ENCODE measurements at places on chromosomes 5 and 9.
A peak's percentile ranks its signal among the peaks of the same experiment; 100 is the strongest.

DNA sequence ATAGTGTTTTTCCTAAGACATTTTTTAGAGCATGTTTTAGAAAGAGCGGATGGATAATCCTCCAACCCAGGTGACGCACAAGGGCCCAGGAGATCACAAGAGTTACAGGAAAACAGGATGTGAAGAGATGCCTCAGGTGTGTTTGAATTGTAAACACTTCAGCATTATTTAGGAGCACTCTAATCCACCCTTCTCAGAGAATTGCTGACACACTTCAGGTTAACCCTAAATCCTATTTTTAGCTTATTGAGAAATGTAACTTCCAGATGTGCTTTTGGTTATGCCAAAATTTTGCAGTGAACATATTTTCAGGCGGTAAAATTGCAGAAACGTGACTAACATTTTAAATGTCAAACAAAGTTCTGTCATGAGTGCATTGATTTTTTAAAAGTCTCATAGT lies 755.4 kb upstream of the CTNND2 start:
- no peak for DNase-seq

- DNase-seq, result no peak
Measured at GRCh38 chr5:157955541-157956172, 96.7 kb upstream of the CLINT1 start.

DNA sequence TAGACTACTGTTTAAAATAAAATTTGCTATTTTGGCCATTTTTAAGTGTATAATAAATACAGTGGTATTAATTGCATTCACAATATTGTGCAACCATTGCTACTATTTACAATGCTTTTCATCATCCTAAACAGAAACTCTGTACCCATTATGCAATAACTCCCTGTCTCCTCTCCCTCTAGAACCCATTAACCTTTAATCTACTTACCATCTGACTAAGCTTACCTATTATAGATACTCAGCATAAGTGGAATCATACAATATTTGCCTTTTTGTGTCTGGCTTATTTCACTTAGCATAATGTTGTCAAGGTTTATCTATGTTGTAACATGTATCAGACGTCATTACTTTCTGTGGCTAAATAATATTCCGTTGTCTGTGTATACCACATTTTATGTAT lies 25.9 kb downstream of the CD14 start:
- no peak for DNase-seq

DNA sequence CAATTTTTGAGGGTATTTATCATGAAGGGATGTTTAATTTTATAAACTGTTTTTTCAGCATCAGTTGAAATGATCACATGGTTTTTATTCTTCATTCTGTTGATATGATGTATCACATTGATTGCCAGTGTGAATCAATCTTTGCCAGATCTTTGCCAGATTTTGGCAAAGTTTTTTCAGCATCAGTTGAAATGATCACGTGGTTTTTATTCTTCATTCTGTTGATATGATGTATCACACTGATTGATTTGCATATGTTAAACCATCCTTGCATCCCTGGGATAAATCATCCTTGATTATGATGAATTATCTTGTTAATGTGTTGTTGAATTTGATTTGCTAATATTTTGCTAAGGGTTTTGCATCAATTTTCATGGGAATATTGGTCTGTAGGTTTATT lies 140.9 kb upstream of the TAS2R1 start:
- DNase-seq, result no peak

- DNase-seq, result no peak
Measured at GRCh38 chr5:33939556-33940262, 3.5 kb downstream of the RXFP3 start.

- peak; percentile 85 for DNase-seq
Measured at GRCh38 chr5:102911973-102912372, 156.9 kb downstream of the PAM start.

DNA sequence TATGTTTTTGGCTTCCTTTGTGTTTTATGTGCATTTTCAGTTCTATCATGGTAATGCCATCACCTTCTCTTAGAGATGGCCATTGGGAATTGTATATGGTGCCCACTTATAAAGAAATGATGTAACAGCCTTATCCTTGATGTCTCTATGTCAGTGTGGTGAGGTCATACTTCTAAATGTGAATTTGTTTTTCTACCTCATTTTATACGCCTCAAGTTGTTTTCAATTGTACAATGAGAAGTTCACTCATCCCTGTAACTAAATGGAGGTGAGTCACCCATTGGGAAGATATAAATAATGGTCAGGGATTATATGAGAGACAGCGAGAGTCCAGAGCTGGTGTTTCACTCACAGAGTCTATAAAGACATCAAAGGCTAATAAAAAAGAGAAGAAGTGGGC lies 402.4 kb downstream of the AGTPBP1 start:
- DNase-seq, result no peak

DNA sequence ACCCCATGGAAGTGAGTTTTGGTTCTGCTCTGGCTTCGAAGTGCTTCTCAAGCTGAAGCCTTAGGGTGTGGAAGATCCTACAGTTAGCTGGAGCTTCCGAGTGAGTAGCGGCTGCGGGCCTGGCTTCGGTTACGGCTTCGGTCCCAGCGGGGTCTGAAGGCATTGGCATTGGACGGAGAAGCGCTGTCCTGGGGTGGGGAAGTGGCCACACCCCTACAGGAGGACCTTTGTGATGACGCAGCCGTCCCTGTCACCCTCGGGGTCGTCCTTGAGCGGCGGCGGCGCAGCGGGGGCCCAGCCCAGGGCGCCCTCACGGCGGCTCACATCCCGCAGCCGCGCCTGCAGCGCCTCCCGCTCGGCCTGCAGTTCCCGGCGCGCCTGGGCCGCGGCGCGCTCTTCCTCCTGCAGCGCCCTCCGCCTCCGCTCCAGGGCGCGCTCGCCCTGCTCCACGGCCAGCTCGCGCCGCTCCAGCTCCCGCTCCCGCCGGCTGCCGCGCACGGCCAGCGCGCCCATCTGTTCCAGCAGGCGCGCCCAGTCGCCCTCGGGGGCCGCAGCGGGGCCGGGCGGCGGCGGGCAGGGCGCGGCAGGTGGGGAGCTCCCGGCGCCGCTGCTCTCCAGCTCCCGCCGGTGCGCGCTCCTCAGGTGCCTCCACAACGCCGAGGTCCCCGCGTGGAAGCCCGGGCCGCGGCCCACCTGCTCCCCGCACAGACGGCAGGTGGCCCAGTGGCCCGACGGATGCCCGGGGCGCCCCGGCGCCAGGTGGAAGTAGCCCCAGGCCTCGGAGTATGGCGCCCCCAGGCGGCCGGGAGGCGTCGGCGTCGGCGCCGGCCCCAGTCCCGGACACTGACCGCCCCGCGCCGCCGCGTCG lies 9.9 kb downstream of the ZBED3 start:
- peak; percentile 65 for DNase-seq

GRCh38 chr9:99274495-99274894 lies 52.4 kb downstream of the SEC61B start:
- no peak for DNase-seq

Measured in fibroblast of skin of back (primary cell).